ENCODE measurements at places on chromosomes 16 and 17.

DNA sequence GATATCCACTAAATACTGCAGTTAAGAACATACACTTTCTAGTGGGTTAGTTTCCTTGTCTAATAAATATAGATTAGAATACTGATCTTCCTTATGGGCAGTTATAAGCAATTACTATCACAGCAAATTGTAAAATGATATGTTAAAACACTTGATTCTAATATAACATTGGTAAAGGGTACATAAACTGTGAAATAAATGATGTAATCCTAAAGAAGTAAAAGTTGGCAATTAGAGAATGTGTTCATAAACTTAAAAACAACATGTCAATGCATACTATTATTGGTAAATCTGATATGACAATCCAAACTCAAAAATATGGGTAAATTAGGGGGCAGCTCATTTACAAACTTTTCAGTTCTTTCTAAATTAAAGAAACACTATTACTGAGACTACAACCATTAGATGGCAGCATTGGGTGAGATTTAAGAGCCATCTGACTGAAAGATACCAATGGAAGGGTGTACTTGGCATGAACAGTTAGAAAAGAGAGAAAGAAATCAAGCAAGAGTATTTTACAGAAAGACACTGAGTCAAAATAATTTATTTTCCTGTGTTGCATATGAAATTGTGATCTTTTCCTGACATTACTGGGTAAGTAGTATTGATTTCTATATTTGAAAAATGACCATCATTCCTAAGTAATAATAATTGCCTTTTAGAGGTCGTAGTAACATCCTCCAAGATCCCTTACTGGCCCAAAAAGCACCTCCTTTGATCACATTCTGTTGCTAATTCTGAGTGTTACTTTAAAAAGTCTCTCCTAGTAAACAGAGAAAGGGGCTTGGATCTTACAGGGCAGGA is 119.6 kb downstream of the SPAG9 start:
- DNase-seq: no peak

GRCh38 chr16:86398622-86399021 is 111.7 kb upstream of the FOXF1 start:
- DNase-seq: no peak

DNA sequence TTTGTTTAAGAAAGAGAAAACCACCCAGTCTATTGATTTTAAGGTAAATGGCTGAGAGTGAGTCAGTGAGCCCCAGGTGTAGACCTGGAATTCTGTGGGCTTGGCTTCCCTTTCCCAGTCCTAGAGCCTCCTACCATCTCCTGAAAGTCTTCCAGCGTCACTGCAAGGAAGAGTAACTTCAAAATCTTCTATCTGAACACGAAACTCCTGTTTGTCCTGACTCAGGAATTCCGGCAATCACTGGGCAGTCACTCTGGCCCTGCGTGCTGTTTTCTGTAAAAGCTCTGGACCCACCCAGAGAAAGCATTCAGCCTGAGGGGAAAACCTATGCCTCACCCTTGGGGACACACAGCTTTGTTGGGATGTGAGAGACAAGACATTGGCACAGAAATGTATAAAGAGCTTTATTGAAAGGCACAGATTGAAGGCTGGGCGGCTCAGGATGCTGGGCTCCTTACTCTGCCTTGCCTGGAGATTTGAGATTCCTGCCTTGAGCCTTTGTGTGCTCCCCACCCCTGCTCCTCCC is 15.9 kb downstream of the MINK1 start:
- DNase-seq: no peak

- DNase-seq: no peak
These were observed 69.2 kb downstream of the PRKCB start for GRCh38 chr16:23905027-23905426.

GRCh38 chr16:29011112-29011511 is 26.3 kb downstream of the LAT start:
- no peak for DNase-seq

- no peak for DNase-seq
These were observed 591 bp downstream of the YPEL3 start for GRCh38 chr16:30095166-30096078.

DNA sequence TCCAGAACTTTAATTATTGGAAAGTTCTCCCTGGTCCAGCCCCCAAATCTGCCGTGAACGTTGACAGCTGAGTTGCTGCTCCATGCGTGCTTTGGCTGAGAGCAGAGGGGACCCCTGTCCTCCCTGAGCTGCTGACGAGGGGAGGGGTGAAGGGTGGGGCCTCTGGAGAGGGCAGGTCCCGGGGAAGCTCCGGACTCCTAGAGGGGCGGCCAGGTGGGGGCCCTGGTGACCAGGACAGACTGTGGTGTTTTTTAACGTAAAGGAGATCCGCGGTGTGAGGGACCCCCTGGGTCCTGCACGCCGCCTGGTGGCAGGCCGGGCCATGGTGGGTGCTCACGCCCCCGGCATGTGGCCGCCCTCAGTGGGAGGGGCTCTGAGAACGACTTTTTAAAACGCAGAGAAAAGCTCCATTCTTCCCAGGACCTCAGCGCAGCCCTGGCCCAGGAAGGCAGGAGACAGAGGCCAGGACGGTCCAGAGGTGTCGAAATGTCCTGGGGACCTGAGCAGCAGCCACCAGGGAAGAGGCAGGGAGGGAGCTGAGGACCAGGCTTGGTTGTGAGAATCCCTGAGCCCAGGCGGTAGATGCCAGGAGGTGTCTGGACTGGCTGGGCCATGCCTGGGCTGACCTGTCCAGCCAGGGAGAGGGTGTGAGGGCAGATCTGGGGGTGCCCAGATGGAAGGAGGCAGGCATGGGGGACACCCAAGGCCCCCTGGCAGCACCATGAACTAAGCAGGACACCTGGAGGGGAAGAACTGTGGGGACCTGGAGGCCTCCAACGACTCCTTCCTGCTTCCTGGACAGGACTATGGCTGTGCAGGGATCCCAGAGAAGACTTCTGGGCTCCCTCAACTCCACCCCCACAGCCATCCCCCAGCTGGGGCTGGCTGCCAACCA is at the start of gene MC1R:
Gene MC1R, plus strand, starts transcription at position 410 of the 895 bp plus-strand sequence. Its CDS starts 397 bp downstream, at position 807.
- no peak for DNase-seq

- DNase-seq: no peak
These were observed 10.3 kb downstream of the CDRT4 start for GRCh38 chr17:15456972-15457722.

DNA sequence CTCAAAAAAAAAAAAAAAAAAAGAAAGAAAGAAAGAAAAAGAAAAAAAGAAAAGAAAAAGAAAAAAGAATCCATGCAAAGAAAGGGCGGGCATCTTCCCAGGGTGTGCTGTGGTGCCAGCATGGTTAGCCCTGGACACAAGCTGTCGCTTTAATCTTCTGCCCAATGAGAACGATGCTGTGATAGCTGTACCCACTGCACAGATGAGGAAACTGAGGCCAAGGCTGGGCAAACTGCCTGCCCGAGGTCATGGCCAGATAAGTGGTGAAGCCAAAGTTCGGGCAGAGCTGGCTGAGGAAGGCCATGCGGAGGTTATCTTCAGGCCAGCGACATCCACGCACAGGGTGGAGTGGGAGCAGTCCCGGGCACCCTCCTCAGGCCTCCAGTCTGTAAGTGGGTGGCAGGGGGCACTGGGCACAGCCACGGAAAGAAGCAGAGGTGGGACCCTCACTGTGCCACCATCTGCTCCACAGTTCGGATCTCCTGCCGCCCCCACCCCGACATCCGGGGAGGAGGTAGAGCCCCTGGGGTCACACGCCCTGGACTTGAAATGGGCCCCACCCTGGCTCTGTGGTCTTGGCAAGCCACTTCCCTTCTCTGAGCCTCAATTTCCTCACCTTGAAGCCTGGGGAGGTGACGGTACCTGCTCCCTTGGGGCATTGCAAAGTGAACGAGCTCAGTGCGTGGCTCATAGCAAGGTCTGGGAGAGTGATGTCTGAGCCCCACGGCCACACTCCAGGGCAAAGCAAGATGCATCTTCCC is 6.5 kb downstream of the FBXL16 start:
- no peak for DNase-seq

DNA sequence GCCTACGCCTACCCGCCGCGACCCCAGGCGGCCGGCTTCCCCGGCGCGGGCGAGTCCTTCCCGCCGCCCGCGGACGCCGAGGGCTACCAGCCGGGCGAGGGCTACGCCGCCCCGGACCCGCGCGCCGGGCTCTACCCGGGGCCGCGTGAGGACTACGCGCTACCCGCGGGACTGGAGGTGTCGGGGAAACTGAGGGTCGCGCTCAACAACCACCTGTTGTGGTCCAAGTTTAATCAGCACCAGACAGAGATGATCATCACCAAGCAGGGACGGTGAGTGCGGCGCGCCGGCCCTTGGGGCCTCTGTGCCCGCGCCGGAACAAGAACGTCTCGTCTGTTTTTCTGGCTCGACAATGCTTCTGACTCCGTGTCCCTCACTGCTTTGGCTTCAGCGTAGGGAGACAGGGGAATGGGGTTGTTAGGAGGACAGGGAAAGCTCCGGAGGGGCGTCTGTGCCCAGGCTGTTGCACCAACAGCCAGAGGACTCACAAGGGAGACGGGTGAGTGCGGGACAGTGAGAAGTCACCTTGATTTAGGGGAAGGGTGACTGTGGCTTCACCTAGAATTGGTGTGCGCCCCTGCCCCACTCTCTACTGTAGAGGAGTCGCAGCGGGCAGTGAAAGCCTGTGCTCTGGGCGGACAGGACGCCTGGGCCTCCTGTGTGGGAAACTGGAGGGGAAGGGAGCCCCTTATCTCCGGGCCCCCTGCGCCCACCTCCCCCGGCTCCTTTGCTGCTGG is 806 bp downstream of the TBX21 start:
- no peak for DNase-seq

DNA sequence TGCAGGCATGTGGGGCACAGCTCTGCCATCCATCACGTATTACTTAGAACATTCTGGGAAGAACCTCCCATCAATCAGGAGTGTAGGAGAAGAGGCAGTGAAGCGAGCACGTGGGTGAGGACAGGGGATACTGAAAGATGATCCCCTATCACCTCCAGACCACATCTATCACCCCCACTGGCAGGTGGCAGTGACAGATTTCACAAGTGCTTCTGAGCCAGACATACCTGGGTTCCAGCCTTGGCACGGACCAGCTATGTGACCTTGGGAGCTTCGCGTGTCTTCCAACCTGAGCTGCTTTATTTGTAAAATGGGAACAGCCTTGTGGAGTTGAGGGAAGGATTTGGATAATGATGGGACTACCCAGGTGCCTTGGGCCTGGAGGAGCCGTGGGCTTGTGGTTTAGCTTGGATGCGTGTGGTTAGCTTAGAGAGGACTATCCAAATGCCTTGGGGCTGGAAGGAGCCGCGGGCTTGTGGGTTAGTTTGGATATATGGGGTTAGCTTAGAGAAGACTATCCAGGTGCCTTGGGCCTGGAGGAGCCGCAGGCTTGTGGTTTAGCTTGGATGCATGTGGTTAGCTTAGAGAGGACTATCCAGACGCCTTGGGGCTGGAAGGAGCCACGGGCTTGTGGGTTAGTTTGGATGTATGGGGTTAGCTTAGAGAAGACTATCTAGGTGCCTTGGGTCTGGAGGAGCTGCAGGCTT is 206.4 kb downstream of the ENGASE start:
- DNase-seq: no peak

GRCh38 chr16:2244301-2244700 is 7.1 kb downstream of the ECI1 start:
- no peak for DNase-seq

GRCh38 chr16:27966756-27967155 is 96.8 kb downstream of the GSG1L start:
- DNase-seq: no peak

DNA sequence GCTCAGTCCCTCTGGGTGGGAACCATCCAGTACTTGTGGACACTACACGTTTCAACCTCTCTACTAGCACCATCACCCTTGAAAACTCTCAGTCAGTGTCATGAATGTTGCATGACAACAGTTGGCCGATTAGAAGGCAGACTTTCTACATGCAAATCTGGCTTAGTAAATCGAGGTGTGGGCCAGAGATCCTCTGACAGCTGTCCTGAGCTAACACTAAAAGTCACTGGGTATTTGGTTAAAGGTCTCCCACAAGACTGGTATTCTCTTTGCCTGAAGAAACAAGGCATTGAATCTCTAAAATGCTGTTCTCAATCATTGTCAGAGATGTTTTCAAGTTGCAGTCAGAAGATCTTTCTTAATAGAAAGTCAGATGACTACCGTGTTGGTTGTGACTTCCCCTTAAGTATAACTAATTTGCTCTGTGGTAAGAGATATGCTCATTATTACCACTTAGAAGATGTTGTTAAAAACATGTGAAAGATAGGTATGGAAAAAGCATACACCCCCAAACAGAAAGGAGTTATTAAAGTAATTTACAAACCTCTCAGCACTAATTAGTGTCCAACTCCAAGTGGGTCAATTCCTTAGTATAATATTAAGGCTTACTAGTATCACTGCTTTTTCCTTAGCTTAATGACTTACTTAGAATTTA is 62.3 kb downstream of the WNT3 start:
- no peak for DNase-seq

DNA sequence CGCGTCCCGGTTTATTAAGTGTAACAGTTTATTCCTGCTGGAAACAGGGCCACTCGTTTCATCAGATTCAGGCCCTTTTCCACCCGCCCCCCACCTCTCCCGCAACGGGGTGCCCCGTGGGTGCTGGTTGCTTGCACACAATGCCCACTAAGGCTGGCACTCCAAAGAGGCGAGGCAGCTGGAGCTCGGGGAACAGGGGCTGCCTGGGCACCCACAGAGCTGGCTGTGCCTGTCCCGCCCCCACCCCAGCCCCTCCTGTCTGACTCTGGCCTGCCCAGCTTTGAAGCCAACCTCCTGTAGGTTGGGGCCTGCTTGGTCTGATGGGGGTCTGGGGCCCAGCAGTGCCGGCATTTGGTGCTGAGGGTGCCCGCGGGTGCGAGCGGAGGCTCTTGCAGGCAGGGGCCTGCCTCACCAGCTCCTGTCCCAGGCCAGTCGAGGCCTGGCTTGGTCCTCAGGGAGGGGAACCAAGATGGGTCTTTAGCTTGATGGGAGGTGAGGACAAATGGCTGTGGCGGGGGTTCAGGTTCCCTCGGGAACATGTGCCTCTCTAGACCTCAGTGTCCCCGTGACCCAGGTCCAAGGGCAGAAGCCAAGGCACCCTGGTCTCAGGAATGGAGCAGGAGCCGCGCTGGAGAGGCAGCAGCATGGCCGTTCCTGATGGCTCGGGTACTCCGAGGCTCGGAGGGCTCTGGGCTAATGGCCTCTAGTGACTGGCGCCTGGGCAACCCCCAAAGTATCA is 20.1 kb downstream of the MYBBP1A start:
- DNase-seq: no peak

DNA sequence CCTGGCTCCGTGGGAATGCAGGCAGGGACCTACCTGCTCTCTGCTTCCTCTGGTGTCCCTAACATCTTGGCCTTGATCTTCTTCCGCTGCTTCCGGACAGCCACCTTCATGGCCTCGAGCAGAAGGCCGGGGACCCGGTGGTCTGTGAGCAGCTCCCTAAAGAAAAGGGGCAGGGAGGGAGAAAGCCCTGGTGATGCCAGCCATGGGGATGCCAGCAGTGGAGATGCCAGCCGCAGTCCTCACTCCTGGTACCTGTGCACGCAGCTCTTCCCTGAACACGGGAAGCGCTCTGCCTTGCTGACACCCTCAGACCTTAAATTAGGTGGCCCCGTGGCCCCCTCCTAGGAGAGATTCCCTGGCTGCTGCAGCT is 1.9 kb downstream of the RILP start:
- DNase-seq: no peak

DNA sequence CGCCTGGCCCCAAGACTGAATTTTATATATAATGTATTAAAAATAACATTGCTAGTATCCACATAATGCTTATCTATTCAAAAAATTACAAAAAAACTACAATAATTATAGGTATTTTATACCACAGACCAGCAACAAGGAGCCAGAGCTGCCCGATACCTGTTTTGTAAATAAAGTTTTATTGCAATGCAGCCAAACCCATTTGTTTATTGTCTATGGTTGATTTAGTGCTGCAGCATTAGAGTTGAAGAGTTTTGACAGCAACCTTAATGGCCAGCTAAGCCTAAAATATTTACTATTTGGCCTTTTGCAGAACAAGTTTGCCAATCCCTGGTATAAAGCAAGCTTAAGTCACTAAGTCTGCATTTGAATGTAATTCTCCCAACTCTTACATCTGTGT is 5.6 kb downstream of the MEIOC start:
- no peak for DNase-seq

Measured in activated CD4-positive, CD25-positive, alpha-beta regulatory T cell treated with anti-CD3 and anti-CD28 coated beads, Interleukin-2, amount 50 U/mL, for 16 hours (primary cell).